ENCODE measurements at places on chromosomes 1 and 21. TPM values are rescaled to one million over a fixed set of nuclear protein-coding genes. Genes with fewer than 3 reads are reported as not detected.

Gene MPL
- not detected for total RNA-seq

DNA sequence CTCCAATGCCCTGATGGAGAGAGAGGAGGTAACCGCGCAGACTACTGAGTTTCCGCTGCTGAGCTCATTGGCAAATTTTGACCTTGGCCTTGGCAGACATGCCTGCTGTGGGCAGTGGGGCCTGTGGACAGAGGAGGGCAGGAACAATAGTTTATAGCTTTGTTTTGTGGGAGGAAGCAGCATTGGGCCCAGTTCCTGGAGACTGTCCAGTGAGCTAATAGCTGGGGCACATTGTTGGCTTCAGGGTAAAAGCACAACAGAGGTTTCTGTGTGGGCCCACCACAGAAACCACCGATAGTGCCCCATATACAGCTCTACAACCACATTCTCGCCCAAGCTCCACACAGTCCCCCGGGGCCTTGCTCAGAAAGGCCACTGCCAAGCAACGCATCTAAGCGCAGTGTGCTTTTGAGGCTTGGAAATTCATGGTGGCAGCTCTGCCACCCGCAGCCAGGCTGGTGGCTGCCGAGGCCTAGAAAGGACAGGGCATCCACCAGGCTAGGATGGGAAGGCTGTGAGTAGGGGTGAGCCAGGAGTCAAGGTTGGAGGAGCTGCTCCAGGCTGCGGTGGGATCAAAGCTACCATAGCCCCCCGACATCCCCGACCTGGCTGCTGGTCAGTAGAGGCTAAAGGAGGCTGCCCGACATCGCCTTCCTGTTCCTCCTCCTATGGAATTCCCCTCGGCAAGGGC, 43.2 kb downstream of the NEK2 start:
- no peak overlapping the region for H3K27ac ChIP-seq
- no peaks in the 10 kb centered on the region for H3K27me3 ChIP-seq
- no peaks in the 10 kb centered on the region for H3K36me3 ChIP-seq

- H3K4me3 ChIP-seq, result no peak overlapping the region
- no peaks in the 10 kb centered on the region for H3K36me3 ChIP-seq
- no peak overlapping the region for H3K27ac ChIP-seq
- DNase-seq, result no peak
- H3K4me1 ChIP-seq, result peaks cover 5% of the 10 kb centered on the region
These were observed 53.4 kb downstream of the DMRTA2 start for GRCh38 chr1:50369830-50370229.

Gene CORT
- total RNA-seq, result 1.1 TPM

DNA sequence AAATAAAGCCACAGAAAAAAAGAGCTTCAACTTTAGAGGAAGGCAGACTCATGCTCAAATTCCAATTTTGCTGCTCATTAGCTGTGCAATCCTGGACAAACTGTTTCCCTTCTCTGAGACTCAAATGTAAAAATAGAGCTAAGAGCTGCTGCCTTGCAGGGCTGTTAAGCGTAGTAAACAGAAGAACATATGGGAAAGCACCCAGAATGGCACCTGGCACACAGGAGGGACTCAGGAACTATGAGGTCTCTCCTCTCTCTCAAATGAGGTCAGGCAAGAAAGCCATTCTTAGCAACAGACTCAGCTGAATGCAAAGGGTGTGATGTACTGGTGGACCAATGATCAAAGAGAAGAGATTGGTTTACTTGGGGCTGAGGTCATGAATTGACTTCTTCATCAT, 61.3 kb downstream of the TRABD2B start:
- no peaks in the 10 kb centered on the region for H3K36me3 ChIP-seq
- H3K27ac ChIP-seq, result no peak overlapping the region
- no peaks in the 10 kb centered on the region for H3K27me3 ChIP-seq
- no peak for DNase-seq

- H3K36me3 ChIP-seq, result no peaks in the 10 kb centered on the region
- no peak overlapping the region for H3K4me3 ChIP-seq
- DNase-seq, result no peak
- no peaks in the 10 kb centered on the region for H3K4me1 ChIP-seq
- no peak overlapping the region for H3K27ac ChIP-seq
These were observed 180.4 kb downstream of the NTMT2 start for GRCh38 chr1:170326186-170326585.

- no peaks in the 10 kb centered on the region for H3K36me3 ChIP-seq
- no peak for DNase-seq
- H3K4me1 ChIP-seq, result peaks cover 24% of the 10 kb centered on the region
- H3K4me3 ChIP-seq, result no peak overlapping the region
- H3K27me3 ChIP-seq, result no peaks in the 10 kb centered on the region
These were observed 51.7 kb downstream of the SLC16A1 start for GRCh38 chr1:112904071-112904830.

GRCh38 chr1:220983877-220984635, 104.8 kb downstream of the HLX start:
- no peaks in the 10 kb centered on the region for H3K36me3 ChIP-seq
- H3K27ac ChIP-seq, result no peak overlapping the region
- DNase-seq, result no peak
- no peaks in the 10 kb centered on the region for H3K27me3 ChIP-seq
- H3K4me3 ChIP-seq, result no peak overlapping the region
- H3K4me1 ChIP-seq, result no peaks in the 10 kb centered on the region

- H3K27me3 ChIP-seq, result no peaks in the 10 kb centered on the region
- no peak overlapping the region for H3K27ac ChIP-seq
- no peak for DNase-seq
- no peak overlapping the region for H3K4me3 ChIP-seq
- no peaks in the 10 kb centered on the region for H3K36me3 ChIP-seq
- no peaks in the 10 kb centered on the region for H3K4me1 ChIP-seq
These were observed 207.5 kb downstream of the KCNK2 start for GRCh38 chr1:215290018-215290417.

DNA sequence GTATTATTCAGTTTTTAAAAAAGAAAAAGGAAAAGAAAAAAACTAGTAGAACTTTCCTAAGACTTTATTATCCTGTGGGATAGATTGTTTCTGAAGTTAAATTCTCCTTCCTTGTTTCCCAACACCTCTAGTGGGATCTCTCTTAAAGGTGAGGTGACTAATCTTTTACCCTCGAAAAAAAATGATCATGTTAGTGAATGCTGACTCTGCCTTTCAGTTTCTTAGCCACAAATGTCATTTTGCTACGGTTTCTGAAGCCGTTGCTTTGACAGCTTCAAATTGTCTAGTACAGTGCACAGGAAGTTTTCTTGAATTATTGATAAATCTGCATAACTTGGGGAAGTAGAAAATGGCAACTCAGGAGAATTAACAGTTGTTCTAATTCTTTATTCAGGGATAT, 13.0 kb upstream of the NEK7 start:
- no peaks in the 10 kb centered on the region for H3K36me3 ChIP-seq
- no peak for DNase-seq
- no peaks in the 10 kb centered on the region for H3K27me3 ChIP-seq
- H3K27ac ChIP-seq, result no peak overlapping the region

DNA sequence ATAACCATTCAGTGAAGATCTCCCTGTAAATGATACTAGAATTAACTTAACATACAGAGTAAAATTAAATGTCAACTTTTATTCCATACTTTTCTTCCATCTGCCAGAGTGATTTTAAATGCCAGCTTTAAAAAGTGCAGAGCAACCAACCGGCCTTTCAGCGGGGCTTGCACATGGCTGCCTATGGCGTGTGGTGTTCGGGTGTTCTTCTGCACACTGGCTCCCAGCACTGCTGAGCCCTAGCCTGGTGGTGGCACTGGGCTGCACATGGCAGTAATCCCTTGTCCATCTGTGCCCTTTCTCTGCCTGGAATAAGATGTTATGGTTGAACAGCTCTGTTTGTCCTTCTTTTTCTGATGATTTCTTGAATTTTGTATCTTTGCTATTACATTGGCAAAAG, 156.3 kb downstream of the SNX7 start:
- H3K36me3 ChIP-seq, result no peaks in the 10 kb centered on the region
- no peak for DNase-seq
- no peaks in the 10 kb centered on the region for H3K27me3 ChIP-seq
- no peak overlapping the region for H3K4me3 ChIP-seq
- H3K4me1 ChIP-seq, result no peaks in the 10 kb centered on the region

Gene SMCP
- not detected for total RNA-seq

Gene SDC3
- 7.9 TPM for total RNA-seq

DNA sequence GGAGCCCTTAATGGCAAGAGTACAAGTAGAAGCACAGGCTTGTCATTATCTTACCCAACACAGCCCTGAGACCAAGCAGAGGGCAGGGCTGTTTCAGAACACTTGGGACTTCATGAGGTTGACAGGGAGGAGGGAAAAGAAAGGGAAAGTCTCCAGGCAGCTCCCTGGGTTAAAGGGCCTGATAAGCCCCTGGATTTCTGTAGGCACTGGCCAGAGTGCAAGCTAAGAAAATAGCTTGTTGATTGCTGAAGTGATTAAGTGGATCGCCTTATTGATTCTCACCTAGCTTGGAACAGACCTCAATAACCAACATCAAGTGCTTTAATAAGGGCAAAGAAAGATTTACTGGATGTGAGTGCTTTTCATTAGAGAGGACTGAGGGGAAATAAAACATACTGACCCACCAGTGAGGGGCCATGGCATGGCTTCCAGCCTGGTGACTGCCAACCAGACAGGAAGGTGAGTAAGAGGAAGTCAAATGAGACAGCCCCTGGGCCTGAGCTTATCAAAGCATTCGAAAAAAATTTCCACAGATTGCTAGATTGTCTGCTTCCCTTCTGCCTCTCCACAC, 121.4 kb upstream of the NFIA start:
- H3K4me3 ChIP-seq, result no peak overlapping the region
- H3K4me1 ChIP-seq, result no peaks in the 10 kb centered on the region
- DNase-seq, result no peak
- H3K27ac ChIP-seq, result no peak overlapping the region

Gene CFHR1
- not detected for total RNA-seq

DNA sequence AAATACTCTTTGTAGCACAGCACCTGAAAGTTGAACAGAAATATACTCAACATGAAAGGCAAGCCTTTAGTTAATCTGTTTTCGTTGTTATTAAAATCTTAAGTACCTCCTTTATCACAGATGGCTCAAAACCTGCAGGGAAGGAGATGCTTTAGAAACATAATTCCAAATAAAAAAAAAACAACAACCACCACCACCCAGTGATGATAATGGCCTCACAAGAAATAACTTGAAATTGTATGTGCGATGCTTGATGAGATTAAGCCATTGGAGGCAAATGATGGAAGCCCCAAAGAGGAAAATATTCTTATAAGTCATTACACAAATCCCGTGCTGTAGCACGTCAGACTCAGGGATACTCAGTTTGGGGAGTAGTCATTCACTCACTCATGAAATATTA, 24.9 kb upstream of the ZBTB40 start:
- no peaks in the 10 kb centered on the region for H3K36me3 ChIP-seq
- no peak overlapping the region for H3K27ac ChIP-seq
- H3K4me1 ChIP-seq, result no peaks in the 10 kb centered on the region
- no peaks in the 10 kb centered on the region for H3K27me3 ChIP-seq
- H3K4me3 ChIP-seq, result no peak overlapping the region
- DNase-seq, result no peak

DNA sequence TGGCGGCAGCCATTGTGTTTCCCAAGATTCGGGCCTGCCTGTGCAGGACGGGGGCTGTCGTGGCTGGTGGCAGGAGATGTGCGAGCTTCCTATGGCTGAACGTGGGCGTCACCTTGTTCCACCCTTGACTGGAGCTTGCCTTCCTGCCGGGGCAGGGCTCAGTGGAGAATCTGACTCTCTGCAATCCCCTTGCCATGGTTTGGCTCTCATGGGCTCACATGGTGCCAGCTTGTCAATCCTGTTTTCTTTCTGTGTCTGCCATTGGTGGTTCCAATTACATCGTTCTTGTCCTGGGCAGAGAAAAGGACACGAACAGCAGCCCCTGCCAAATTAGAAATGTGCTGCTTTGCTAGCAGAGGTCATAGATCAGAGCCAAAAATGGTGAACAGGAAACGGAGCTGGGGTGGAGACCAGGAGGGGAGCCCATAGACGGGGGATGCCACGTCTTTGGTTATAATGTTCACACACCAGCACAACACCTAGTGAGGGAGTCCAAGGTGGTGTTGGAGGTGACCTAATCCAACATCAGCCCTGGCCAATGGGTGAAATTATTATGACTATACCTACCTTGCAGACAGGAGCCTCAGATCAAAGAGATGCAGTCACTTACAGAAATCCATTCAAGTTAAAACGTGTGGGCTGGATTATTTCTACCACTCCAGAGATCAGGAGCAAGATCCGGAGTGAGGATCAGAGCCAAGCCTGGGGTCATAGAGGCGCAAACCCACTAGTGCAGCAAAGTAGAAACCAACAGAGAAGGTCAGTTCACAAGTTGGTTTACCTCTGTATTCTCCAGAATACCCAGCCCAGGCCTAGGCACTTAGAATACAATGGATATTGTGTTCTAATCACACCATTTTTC, 253.1 kb downstream of the SIPA1L2 start:
- DNase-seq, result no peak
- H3K27me3 ChIP-seq, result no peaks in the 10 kb centered on the region
- no peaks in the 10 kb centered on the region for H3K36me3 ChIP-seq
- H3K4me3 ChIP-seq, result no peak overlapping the region
- no peak overlapping the region for H3K27ac ChIP-seq

- no peak overlapping the region for H3K4me3 ChIP-seq
- no peaks in the 10 kb centered on the region for H3K36me3 ChIP-seq
- H3K4me1 ChIP-seq, result peaks cover 17% of the 10 kb centered on the region
- no peaks in the 10 kb centered on the region for H3K27me3 ChIP-seq
- no peak overlapping the region for H3K27ac ChIP-seq
These were observed 202.5 kb upstream of the RAB4A start for GRCh38 chr1:229068270-229068987.

Gene MROH9
- not detected for total RNA-seq

DNA sequence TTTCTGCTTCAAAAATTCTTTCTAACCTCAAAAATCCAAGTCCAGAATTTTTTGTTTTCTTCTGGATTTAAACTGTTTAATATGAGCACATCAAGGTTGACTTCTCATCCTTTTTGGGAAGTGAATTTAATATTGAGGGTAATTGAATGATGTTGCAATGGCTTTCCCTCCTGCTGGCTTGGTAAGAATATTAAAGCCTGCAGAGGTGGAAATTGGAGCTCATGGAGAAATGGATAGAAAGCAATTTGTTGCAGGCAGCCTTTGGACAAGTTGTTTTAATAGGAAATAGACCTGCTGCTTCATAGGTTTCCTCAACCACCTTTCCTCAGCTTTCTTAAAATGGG, 124.7 kb downstream of the SYT2 start:
- no peaks in the 10 kb centered on the region for H3K27me3 ChIP-seq
- DNase-seq, result no peak
- peaks cover 28% of the 10 kb centered on the region for H3K4me1 ChIP-seq
- peaks cover 28% of the 10 kb centered on the region for H3K36me3 ChIP-seq

DNA sequence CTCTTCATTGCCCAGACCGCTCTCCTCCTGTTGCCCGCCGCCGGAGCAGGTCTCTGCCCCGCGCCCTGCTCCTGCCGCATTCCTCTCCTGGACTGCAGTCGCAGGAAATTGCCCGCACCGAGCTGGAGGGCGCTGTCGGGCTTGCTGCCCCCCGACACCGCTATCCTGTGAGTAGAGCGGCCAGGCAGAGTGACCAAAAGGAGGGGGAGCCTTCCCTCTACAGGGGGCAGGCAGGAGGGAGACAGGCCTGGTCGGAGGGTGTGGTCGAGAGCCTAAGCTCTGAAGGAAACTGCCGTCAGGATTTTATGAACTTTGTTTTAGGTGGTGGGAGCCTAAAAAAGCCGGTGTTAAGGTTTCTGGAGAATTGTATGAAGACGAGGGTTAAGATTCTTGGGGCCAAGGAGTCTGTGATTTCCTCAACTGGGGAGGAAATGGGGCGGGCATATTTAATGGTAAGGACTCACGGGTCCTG, 517 bp downstream of the LRIG2 start:
- H3K36me3 ChIP-seq, result no peaks in the 10 kb centered on the region
- no peaks in the 10 kb centered on the region for H3K27me3 ChIP-seq
- H3K4me1 ChIP-seq, result no peaks in the 10 kb centered on the region

- H3K4me1 ChIP-seq, result no peaks in the 10 kb centered on the region
- H3K36me3 ChIP-seq, result no peaks in the 10 kb centered on the region
- no peaks in the 10 kb centered on the region for H3K27me3 ChIP-seq
- H3K4me3 ChIP-seq, result no peak overlapping the region
These were observed 22.9 kb downstream of the DDX20 start for GRCh38 chr1:111778541-111779051.

Gene GUCA2B
- 259 TPM for total RNA-seq

Gene LRRN2
- 2.0 TPM for total RNA-seq

Gene OR6K3
- not detected for total RNA-seq

All from transverse colon (tissue), 4 donors.